ENCODE measurements at places on chromosomes 13 and 19. TPM values are rescaled to one million over a fixed set of nuclear protein-coding genes. Genes with fewer than 3 reads are reported as not detected.

GRCh38 chr19:4933528-4933927 is 24.2 kb downstream of the UHRF1 start:
- no peak for DNase-seq

DNA sequence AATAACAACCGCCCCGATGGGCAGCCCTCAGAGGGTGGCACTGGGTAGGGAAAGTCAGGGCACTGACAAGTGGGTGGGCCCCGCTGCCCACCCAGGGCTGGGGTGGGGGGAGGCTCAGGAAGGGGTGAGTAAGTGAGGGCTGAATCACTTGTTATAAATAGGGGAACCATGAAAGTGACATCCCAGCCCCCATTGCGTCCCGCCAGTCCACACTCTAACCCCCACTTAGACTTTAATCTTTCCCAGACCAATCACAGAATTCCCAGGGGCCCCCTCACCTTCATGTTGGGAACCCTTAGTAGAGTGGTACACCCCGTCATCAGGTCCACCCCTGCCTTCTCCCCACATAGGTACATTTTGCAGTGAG is 37.0 kb upstream of the NANOS3 start:
- no peak for DNase-seq

DNA sequence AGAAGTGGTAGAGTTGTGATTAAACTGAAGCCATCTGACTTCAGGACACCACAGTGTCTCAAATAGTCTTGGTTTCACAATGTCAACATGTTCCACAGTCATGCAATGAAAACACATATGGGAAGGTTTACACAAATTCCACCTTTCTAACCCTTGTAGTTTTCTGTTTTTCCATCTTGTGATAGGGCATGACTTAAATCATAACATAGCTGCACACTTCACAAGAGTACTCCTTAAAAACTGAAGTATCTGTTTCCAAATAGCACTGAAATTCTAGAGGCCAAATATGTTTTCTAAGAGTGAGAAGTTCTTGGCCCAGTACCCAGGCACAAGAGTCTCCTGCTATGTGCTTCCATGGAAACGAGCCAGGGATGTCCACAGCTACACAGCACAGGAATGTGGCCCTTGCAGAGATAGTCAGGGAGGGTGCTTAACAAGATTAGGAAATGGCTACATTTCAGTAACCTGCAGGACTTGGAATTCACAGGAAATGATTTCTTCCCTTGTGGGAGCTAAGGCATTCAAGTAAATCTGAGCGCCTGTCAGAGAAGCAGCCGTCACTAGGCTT is 269.1 kb downstream of the NDFIP2 start:
- DNase-seq, result peak; percentile 88

GRCh38 chr19:56873493-56873892 is 33.0 kb upstream of the PEG3 start:
- DNase-seq, result no peak

Gene DACH1
- 0.10 TPM for polyA plus RNA-seq

Data from AG04450 (cell line).